EL (cell line): ENCODE measurements at places on chromosomes 12 and 14.
A peak's percentile ranks its signal among the peaks of the same experiment; 100 is the strongest.

GRCh38 chr14:67886191-67886590, 66.6 kb downstream of the RAD51B start:
- DNase-seq, result no peak

- DNase-seq, result no peak
These were observed 70.3 kb downstream of the RIMBP2 start for GRCh38 chr12:130645751-130646150.

GRCh38 chr14:81091139-81091538, 129.6 kb downstream of the GTF2A1 start:
- no peak for DNase-seq

- peak; percentile 66 for DNase-seq
These were observed 62.7 kb downstream of the HMGA2 start for GRCh38 chr12:65886996-65887395.

- DNase-seq, result no peak
These were observed 27.2 kb downstream of the TSPAN8 start for GRCh38 chr12:71130521-71131069.

- DNase-seq, result no peak
These were observed 33.9 kb upstream of the KCNMB4 start for GRCh38 chr12:70332236-70332635.

DNA sequence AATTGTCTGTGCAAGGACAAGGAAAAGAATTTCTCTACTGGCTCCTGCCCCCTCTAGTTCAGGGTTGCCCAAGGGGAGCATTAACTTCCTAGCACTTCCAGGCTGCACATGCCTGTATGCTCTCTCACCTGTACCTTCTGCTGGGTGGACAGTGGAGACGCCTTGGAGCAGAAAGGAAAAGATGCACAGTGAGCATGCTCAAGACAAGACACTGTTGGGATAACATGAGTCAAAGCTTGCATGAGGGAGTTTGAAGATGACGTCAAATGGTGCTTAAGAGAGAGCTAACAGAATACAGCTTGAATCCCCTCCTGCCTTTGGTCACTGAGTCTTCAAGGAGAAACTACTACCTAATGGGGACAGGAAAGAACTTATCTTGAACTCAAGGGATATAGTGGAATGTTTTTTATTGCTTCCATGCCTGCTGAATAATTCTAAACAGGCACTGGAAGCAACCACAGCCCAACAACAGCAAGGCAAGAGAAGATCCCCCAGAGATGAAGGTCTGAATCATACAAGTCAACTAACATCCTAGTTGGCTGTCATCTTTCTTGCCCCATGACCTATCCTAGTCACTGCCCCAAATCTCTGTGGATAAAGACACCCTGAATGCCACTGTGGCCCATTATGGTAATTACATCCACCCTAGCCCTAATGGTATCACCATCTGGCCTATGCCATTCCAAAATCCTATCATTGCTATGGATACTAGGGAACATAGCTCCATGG, 23.5 kb downstream of the RPS6KA5 start:
- no peak for DNase-seq

GRCh38 chr12:48423171-48423570, 49.2 kb upstream of the ANP32D start:
- no peak for DNase-seq

DNA sequence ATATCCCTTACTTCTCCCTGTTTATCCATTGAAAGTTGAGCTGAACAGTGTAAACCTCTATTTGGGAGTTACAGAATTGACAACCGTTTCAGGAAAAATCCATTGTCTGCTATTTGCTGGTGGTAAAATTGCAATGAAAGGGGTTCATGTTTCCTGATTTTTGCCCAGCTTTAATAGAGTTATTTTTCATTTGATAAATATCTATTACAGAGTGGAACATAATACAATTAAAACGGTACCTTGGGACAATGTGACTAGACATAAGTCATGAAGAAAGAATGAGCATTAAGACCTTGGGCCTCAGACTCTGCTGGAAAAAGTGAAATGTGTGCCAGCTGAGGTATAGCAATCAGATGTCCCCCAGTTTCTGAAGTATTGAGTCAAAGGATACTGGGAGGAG, 13.1 kb downstream of the PTPRR start:
- no peak for DNase-seq

- DNase-seq, result no peak
These were observed 6.3 kb downstream of the RNF10 start for GRCh38 chr12:120540445-120540844.

DNA sequence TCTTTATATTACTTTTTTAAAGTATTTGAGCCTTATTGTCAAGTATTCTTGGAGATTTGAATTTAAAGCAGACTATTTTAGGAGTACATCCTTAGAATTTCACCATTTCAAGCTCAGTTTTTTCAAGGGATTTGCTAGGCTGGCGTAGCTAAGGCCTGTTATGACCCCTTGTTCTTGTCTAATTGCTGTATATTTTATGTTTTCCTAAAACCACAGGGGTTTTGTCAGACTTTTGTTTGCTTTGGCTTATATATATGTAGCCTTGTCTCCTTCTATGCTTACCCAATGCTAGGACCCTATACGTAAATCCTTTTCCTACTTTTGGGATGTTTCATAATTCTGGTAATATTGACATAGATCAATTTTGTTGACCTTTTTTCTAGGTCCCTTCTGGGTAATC, 147.0 kb upstream of the SYT10 start:
- DNase-seq, result no peak
